ENCODE measurements at places on chromosomes 2 and 18.
A peak's percentile ranks its signal among the peaks of the same experiment; 100 is the strongest.

GRCh38 chr2:29390136-29390535, 274.9 kb downstream of the CLIP4 start:
- DNase-seq: no peak

DNA sequence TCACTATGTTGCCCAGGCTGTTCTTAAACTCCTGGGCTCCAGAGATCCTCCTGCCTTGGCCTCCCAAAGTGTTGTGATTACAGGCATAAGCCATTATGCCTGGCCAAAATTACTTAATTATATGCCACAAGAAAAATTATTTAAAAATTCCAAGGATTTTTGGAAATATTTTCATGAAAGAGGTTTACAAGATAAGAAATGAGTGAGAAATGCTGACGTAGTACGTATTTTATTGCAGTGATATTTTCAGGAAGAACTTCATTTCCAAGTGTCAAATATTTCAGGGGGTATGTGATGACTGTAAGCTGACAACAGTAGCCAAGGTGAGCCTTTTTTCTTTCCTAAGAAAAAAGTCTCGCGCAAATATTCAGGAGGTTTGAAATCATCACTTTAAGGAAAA, 20.8 kb downstream of the NIF3L1 start:
- no peak for DNase-seq

DNA sequence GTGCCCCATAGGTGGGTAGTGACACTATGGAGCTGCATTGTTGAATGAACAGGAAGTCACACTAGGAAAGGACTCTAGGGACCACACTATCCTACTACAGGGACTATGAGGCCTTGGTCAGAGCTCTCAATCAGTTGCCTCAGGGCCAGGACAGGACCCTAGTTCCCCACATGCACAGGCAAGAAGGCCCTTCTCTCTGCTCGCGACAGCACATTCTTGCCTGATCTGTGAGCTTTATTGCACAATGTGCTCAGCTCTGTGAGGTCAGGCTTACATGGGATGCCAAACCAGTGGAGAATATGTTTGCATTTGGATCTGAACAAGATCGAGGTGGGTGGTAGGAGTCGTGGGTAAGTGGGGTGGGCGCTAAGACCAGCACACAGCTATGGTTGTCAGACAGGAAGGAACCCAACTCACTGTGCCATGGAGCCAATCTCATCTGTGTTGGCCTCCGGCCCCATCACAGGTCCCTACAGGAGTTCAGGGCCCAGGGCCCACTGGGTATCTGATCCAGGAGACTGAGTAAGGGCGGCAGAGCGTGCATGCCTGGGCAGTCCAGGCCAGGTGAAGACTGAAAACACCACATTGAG, 8.0 kb downstream of the PCARE start:
- DNase-seq: no peak

GRCh38 chr2:165877565-165878550, 75.7 kb downstream of the TTC21B start:
- no peak for DNase-seq

- DNase-seq: no peak
These were observed 500.2 kb downstream of the FBXO15 start for GRCh38 chr18:73647391-73647790.

DNA sequence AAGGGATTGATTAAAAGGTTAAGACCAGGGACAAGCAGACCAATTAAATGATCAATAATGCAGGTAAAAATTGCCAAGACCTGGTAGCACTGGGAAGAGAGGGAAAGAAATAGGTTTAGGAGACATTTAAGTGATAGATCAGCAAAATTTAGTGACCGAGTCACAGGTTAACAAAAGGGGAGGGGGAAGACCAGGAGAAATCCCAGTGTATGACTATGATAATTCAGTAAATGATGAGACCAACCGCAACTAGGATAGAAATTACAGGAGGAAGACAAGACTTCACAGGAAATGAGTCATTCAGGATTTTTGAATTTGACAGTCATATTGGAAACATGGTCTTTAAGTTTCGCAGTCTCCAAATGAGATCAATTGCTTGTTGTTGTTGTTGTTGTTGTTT, 62.9 kb downstream of the COBLL1 start:
- no peak for DNase-seq

DNA sequence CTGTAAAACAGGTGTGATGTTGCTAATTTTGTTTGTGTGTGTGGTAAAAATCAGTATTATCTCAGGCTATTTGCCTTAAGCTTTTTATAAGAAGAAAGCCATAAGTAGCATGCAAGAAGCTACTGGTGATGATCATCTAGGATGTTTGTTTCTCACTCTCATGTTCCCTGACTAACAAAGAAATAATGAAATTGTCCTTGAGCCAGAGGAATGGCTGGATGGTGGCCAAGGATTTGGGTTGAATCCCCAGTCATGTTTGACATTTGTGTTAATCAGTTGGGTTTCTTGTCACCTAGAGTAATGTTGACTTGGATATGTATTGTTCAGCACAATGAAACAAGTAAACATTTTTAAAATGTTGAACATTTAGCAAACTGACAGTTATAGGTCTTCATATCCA, 496.8 kb upstream of the ZEB2 start:
- DNase-seq: no peak

- no peak for DNase-seq
These were observed 177.9 kb upstream of the ARL4C start for GRCh38 chr2:234674781-234675201.

- no peak for DNase-seq
These were observed 16.7 kb upstream of the IL1A start for GRCh38 chr2:112800881-112801583.

- no peak for DNase-seq
These were observed 153.7 kb upstream of the FBXO11 start for GRCh38 chr2:48059975-48060374.

DNA sequence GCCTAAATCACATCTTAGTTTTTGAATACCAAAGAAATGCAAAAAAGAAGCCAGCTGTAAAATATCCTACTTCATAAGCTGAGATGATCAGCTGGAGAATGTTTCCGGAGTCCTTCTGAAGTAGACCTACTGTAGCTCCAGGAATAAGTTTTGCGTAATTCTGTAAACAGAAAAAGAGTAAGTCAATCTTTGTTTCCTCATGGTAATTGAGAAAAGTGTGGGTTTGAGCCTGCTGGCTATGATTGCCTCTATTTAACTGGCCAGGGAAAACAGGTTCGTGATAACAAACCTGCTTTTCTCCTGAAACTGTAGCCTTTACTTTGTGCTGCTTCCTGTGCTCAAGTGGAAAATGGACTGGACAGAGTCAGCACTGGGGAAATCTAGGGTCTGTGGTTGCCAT, 58.2 kb downstream of the ITGB6 start:
- DNase-seq: no peak

- no peak for DNase-seq
These were observed 121.9 kb downstream of the HDAC4 start for GRCh38 chr2:239278941-239279365.

DNA sequence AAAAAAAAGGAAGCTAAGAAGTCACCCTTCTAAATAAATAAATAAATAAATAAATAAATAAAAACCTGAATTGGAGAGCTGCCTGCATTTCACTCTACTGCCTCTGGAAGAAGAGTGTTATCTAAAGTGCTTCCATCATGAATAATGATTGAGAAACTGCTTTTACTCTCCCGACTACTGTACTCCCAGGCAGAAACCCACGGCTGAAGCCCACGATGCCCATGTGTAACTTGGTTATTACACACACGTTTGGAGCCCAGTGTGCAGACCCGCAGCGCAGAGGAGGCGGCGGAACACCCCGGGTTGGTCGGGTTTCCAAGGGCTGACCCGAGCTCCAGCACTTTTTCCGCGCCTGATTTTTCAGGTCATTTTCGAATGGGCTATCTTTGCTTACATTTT, 697 bp upstream of the SPATS2L start:
- no peak for DNase-seq

DNA sequence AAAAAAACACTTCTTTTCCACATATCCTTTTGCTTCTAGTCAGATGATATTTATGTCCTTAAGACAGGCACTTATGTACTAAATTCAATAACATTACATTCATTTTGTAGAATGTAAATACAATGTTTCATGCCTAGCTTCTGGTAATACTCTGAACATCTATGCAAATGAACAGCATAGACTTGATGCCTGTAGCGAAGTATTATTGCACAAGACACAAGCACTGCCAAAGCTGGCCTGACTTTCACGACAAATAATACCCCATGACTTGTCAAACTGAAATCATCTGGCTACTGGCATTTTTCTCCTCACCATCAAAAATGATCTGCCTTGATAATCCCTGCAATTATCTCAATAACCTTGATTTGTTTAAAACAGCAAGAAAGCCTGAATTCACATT, 101.3 kb downstream of the L3MBTL4 start:
- no peak for DNase-seq

- DNase-seq: no peak
These were observed 13.1 kb downstream of the ZAP70 start for GRCh38 chr2:97726261-97727064.

- DNase-seq: no peak
These were observed 111.2 kb upstream of the CD226 start for GRCh38 chr18:70058916-70059315.

- DNase-seq: no peak
These were observed 66.8 kb downstream of the GBX2 start for GRCh38 chr2:236101311-236101950.

- no peak for DNase-seq
These were observed 511.4 kb downstream of the KCNJ3 start for GRCh38 chr2:155209696-155210450.

GRCh38 chr2:126244937-126245336, 411.0 kb upstream of the GYPC start:
- no peak for DNase-seq

- DNase-seq: no peak
These were observed 18.8 kb upstream of the SERPINB5 start for GRCh38 chr18:63457977-63458376.

- no peak for DNase-seq
These were observed 200.2 kb downstream of the TPGS2 start for GRCh38 chr18:36628435-36629137.

GRCh38 chr18:58525517-58525916, 103.4 kb downstream of the ALPK2 start:
- no peak for DNase-seq

DNA sequence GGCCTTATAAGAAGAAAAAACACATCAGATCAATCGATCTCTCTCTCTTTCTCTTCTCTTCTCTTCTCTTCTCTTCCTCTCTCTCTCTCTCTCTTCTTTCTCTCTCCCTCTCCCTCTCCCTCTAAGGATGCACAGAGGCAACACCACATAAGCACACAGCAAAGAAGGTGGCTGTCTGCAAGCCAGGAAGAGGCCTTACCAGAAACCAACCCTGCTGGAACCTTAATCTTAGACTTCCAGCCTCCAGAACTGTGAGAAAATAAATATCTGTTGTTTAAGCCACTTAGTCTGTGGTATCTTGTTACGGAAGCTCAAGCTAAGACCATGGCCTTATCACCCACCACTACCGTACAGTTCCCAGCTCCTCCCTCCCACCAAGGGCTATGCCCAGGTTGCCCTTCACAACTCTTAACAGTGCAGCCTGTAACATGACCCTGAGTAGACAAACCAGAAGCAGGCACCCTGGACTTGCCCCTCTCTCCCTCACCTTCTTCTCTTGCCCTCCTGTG, 25.2 kb upstream of the TMEM237 start:
- no peak for DNase-seq

- DNase-seq: peak; percentile 80
These were observed 887.9 kb downstream of the NRXN1 start for GRCh38 chr2:50143822-50144575.

DNA sequence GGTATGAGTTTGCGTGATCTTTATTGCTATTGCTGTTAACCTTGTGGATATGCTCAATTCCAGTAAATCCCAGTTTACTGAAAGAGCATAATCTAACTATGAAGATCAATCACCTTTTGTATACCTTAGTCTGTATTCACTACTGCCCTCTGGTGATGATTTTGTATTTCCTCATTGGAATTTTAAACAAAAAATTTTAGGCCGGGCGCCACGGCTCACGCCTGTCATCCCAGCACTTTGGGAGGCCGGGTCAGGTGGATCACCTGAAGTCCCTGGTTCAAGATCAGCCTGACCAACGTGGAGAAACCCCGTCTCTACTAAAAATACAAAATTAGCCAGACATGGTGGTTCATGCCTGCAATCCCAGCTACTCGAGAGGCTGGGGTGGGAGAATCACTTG, 5.1 kb downstream of the COMMD1 start:
- DNase-seq: no peak

DNA sequence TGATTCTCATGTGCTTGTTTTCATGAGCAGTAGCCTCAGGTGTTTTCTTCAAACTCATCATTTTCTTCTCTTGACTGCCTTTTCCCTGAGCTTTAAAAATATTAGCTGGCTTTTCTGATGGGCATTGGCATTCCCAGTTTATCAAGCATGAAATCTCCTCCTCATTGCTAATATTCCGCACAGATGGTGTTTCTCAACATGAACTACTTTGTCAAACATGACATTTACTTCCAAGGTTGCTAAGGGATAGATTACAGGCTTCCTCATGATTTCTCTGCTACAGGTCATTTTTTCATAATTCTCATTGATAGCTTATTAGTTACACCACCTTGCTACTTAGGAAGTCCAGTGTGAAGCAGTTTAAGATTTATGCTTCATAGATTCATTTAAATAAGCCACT, 1116.9 kb upstream of the CNTNAP5 start:
- DNase-seq: no peak

GRCh38 chr2:230924470-230925341, at the start of gene GPR55:
Gene GPR55 (minus strand): TSS chr2:230925242. CDS start chr2:230910962, 14,280 bp downstream.
- no peak for DNase-seq

DNA sequence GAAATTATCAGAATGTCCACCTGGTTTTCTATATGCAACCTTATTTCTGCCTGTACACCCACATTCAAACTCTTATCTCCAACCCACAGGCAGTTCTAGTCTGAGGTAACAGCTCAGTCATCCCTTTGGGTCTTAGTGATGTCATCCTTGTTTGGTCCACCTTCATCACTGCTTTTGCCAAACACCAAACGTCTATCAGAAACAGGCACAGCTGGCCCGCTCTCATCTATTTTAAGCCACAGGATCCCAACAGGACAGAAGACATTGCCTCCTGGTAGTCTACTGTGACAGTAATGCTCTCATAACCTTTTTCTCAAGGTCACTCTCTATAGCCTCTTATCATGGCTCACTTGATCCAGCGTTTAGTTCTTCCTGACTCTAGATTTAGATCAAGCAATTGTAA, 99.0 kb upstream of the CHAC2 start:
- DNase-seq: no peak

DNA sequence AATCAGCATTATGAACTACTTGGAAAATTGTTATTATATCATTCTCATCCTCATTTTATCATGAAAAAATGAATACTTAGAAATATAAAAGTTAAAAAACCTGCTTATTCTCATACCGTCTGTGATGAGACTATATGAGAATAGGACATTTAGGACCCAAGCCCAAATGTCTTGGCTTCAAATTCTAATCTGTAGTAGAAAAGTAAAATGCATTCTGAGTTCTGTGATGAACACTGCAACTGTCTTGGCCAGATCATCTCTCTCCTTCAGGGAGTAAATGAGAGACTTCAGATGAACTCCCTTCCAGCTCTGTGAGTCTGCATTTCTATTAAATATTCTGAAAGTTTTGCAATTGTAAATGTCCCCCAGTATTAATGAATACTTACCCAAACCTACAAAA, 940.7 kb upstream of the KLHL29 start:
- DNase-seq: no peak

- no peak for DNase-seq
These were observed 135.9 kb downstream of the PRPF40A start for GRCh38 chr2:152581360-152581759.

- no peak for DNase-seq
These were observed 11.9 kb upstream of the IL1R1 start for GRCh38 chr2:102130647-102130991.

GRCh38 chr2:9982248-9982647, 30.8 kb downstream of the GRHL1 start:
- no peak for DNase-seq
